ENCODE measurements at places on chromosomes 1 and 21.

DNA sequence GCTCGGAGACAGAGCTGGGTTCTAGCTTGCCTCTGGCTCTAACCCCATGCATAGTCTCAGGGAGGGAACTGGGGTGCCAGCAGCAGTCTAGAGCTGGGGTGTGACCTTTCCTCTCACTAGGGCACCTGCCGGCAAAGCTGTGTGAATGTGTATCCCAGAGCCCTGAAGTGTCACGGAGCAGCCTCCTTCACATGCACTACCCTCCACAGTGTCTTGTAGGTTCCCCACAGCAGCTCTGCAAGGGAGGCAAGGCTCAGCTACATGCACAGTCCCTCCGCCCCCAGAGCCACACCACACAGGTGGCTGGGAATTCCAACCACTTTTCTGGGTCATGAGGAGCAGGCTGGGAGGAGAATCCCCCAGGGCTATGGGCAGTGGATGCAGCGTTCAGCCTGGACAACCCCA, 7.7 kb upstream of the HPCA start:
- no peak for DNase-seq

DNA sequence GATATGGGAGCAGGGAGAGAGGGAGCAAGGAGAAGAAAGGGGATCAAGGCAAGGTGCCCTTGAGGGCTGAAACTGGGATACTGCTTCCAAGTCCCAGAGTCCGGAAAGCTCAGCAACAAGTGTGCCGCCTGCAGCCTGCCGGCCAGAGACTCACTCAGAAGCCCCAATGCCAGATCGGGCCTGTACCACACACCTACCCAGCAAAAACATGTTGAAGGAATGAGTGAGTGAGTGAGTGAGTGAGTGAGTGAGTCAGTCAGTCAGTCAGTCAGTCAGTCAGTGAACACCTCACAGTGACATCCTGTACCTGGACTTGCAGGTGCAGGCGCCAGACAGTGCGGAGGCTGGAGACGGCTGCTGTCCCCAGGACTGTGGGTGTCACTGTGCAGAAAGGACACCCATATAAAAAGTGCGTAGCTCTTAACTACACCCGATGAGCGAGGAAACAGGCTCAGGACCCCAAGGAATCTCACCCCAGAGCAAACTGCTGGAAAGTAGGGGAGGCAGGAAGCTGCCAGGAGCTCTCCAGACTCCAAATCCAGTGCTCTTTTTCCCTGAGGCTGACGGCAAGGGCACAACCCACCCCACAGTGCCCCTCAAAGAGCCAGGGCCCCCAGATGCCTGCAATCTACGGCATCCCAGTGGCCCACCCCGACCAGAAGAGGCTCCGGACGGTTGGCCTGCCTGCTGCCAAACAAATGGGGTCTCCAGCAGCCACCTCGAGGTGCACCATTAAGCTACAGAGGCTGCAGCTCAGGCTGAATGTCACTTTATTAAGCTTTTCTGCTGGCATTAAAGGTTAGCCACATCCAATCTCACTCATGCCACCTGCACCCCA, 261.7 kb downstream of the NPHP4 start:
- no peak for DNase-seq

DNA sequence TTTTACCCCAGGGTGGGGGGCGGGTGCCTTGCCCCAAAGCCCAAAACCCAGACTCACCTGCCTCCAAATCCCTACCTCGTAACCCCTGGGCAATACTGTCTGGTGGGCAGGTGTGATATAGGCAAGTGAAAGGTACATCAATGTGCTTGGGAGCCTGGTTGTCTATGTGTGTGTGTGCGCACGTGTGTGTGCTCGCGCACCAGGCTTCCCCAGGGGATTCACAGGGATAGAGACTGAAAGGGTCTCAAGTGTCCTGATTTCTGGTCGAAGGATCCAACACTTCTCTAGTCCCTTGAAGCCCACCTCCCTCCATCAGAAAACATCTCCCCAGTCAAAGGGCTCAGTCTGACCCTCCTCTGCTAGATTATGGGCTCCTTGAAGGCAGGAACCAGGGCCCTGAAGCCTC, 28.9 kb upstream of the EPB41 start:
- no peak for DNase-seq

- DNase-seq: no peak
These were observed 193.2 kb upstream of the PLXNA2 start for GRCh38 chr1:208437401-208437800.

DNA sequence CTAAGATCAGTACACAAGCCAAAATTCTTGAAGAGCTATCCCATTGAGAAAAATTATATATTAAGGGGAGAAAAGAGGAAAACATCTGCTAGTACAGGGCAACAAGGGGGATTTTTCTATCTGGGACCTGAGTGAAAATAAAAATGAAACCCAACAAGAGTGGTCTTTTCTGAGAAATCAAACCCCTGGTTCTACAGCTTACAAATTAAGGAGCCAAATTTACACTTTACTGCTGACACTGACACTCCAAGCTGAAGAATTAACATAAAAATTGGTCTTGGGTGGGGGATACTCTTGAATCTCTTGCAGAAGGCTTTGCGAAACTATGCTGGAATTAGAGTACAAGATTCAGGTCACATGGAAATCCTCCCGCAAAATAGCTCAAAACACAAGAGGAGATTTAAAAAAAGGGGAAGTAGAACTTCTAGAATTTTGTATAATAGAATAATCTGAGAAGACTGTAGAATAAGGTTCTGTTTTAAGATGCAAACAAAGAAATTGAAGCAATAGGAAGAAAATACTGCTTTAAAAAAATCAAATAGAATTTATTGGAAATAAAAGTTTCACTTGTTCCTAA, 32.1 kb upstream of the HSPA13 start:
- no peak for DNase-seq

Measured in stimulated activated CD8-positive, alpha-beta memory T cell treated with anti-CD3 and anti-CD28 coated beads, Interleukin-4, amount 100 ng/mL, for 1 hour (primary cell).